ENCODE measurements at places on chromosomes 7 and 10. TPM values are rescaled to one million over a fixed set of nuclear protein-coding genes. Genes with fewer than 3 reads are reported as not detected.

GRCh38 chr7:33044401-33044718 lies 18.2 kb downstream of the NT5C3A start:
- no peaks in the 10 kb centered on the region for H3K27me3 ChIP-seq
- no peaks in the 10 kb centered on the region for H3K36me3 ChIP-seq
- H3K27ac ChIP-seq, result no peak overlapping the region

GRCh38 chr10:132690401-132690800 lies 95.5 kb downstream of the NKX6-2 start:
- peaks cover 4% of the 10 kb centered on the region for H3K4me1 ChIP-seq
- peaks cover 14% of the 10 kb centered on the region for H3K36me3 ChIP-seq
- H3K27ac ChIP-seq, result no peak overlapping the region
- DNase-seq, result no peak
- no peak overlapping the region for H3K4me3 ChIP-seq

GRCh38 chr10:132910186-132910880 lies 32.0 kb downstream of the CFAP46 start:
- H3K27ac ChIP-seq, result no peak overlapping the region
- H3K36me3 ChIP-seq, result no peaks in the 10 kb centered on the region

The GPER1 gene
- not detected for total RNA-seq

GRCh38 chr7:129136887-129137642 lies 7.4 kb upstream of the TSPAN33 start:
- no peak for DNase-seq
- no peak overlapping the region for H3K4me3 ChIP-seq
- peaks cover 33% of the 10 kb centered on the region for H3K4me1 ChIP-seq
- H3K27ac ChIP-seq, result peak overlapping the region; percentile 60

- H3K4me1 ChIP-seq, result no peaks in the 10 kb centered on the region
- H3K4me3 ChIP-seq, result no peak overlapping the region
- DNase-seq, result no peak
- no peaks in the 10 kb centered on the region for H3K27me3 ChIP-seq
- no peak overlapping the region for H3K27ac ChIP-seq
- no peaks in the 10 kb centered on the region for H3K36me3 ChIP-seq
Observed at GRCh38 chr7:137172105-137172590, 171.4 kb downstream of the PTN start.

GRCh38 chr10:72720814-72721660 lies 29.1 kb downstream of the MCU start:
- no peak overlapping the region for H3K27ac ChIP-seq
- no peak for DNase-seq
- no peaks in the 10 kb centered on the region for H3K27me3 ChIP-seq
- peaks cover 4% of the 10 kb centered on the region for H3K36me3 ChIP-seq
- H3K4me1 ChIP-seq, result no peaks in the 10 kb centered on the region
- H3K4me3 ChIP-seq, result no peak overlapping the region

DNA sequence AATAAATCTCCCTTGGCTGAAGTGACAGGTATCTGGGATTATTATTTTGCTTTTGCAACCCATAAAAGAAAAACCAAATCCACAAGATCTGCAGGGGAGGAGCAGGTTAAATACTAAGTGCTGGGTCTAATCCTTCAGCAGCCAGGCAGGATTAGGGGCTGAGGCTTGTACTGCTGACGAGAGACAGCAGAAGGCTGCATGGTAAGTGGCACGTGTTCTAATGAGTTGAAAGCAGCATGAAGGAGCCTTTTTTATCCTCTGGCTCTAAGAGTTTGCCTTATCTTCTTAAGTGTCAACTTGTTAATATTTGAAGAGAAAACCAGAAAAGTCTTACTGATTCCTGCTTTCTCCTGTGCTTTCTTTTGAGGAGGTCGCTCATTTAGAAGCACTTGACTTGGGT lies 50.0 kb downstream of the LYZL2 start:
- no peak overlapping the region for H3K27ac ChIP-seq
- peaks cover 7% of the 10 kb centered on the region for H3K4me1 ChIP-seq
- H3K36me3 ChIP-seq, result no peaks in the 10 kb centered on the region

DNA sequence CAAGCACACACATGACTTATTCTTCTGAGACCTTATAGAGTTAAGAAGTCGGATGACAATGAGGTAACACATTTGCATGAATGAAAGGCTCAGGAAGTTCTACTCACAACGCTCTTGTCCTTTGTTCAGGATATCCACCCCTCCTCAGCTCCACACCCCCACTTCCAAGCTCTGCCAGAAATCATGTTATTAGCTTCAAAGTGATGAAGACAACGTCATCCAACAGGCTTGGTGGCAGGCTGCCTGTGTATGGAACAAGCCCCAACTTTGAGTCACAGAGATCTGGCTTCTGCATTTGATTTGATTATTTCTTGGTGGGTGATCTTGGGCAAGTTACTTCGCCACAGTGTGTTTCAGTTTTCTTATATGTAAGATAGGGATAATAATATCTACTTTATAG lies 12.4 kb upstream of the BMPER start:
- no peak overlapping the region for H3K27ac ChIP-seq
- DNase-seq, result no peak
- peaks cover 2% of the 10 kb centered on the region for H3K27me3 ChIP-seq
- H3K36me3 ChIP-seq, result no peaks in the 10 kb centered on the region

- no peak overlapping the region for H3K27ac ChIP-seq
- no peaks in the 10 kb centered on the region for H3K27me3 ChIP-seq
- H3K4me1 ChIP-seq, result no peaks in the 10 kb centered on the region
- no peak for DNase-seq
Observed at GRCh38 chr7:101615446-101615845, 13.7 kb downstream of the MYL10 start.

All from CD4-positive, alpha-beta T cell (primary cell).